Lung (tissue), 17 donors: ENCODE measurements at places on chromosomes 6 and 20. TPM values are rescaled to one million over a fixed set of nuclear protein-coding genes. Genes with fewer than 3 reads are reported as not detected.

Gene SUMO4
- polyA plus RNA-seq: 0.14 TPM

Gene CLPSL1
- polyA plus RNA-seq: not detected

Gene SLC22A16
- 3.2 TPM for polyA plus RNA-seq

Gene CFAP61
- polyA plus RNA-seq: 2.2 TPM

Gene MAS1
- 0.02 TPM for polyA plus RNA-seq

Gene GJA1
- 20.7 TPM for polyA plus RNA-seq

Gene MYLK4
- 0.27 TPM for polyA plus RNA-seq

Gene R3HDML
- not detected for polyA plus RNA-seq
